ENCODE measurements at places on chromosomes 7 and 10.

DNA sequence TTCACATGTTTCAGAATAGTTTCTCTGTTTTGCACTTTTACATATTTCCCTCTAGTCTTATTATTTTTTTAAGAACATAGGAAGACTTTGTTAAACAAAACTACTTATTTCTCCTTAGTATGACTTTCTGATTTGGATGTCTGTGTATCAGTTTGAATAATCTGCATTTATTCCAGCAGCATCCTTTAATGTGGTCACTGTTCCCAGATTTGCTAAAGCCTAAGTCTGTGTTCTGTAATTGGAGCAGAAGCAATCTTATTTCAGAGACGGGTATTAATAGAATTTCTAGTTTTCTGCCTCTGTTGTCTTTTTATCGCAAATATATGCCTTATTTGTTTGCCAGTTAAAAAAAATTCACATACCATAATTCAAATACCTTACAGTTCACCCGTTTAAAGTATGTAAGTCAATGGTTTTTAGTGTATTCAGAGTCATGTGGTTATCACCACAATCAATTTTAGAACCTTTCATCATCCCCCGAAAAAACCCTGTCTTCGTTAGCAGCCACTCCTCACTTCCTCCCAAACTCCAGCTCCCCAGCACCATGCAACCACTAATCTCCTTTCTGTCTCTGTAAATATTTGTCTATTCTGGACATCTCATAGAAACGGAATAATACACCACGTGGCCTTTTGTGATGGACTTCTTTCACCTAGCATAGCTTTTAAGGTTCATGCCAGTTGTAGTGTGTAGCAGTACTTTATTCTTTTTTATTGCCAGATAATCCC, 58.7 kb downstream of the INPP5F start:
- no peak for DNase-seq

DNA sequence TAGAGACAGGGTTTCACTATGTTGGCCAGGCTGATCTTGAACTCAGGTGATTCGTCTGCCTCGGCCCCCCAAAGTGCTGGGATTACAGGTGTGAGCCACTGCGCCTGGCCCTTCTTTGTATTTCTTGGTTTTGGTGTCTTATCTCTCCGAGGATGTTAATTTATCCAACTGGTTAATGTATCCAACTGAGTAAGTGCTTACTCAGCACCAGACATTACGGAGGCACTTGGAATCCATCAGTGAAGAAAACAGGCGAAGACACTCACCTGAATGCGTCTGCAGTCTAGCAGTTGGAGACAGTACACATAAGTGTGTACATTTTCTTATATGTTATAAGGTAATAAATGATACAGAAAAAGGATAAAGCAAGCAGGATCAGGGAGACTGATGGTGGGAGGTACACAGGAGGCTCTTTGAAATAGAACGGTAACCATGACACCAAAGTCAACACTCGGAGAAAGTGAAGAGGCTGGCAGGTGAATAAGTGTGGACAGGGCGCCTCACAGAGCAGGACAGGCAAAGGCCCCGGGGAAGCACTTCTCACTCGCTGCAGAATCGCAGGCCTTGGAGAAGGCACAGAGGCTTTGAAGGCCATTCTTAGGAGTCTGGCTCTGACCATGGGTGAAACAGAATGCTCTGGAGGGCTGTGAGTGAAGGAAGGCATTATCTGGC, 73.1 kb downstream of the LANCL2 start:
- no peak for DNase-seq

- no peak for DNase-seq
Measured at GRCh38 chr10:73981812-73982211, 16.1 kb upstream of the VCL start.

GRCh38 chr10:102641402-102641801, 2.9 kb upstream of the TRIM8 start:
- no peak for DNase-seq

DNA sequence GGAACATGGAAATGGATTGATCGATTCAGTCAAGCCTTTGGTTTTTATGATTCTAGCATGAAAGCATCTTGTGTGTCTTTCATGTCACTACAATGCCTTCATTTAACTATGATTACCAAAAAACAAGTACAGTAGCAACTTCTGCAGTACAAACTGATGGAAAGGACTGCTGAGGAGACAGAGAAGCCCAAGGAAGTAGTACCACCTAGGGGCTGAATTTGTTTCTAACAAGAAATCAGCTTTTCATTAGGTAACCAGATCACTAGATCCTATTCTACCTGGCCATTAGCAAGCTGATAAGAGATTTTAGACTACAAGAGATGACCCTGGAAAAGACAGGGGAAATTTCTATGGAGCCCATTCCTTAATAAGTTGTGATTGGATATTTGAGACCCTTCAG, 3.2 kb upstream of the IFIT1 start:
- no peak for DNase-seq

- no peak for DNase-seq
Measured at GRCh38 chr7:80900583-80901576, 18.0 kb downstream of the SEMA3C start.

DNA sequence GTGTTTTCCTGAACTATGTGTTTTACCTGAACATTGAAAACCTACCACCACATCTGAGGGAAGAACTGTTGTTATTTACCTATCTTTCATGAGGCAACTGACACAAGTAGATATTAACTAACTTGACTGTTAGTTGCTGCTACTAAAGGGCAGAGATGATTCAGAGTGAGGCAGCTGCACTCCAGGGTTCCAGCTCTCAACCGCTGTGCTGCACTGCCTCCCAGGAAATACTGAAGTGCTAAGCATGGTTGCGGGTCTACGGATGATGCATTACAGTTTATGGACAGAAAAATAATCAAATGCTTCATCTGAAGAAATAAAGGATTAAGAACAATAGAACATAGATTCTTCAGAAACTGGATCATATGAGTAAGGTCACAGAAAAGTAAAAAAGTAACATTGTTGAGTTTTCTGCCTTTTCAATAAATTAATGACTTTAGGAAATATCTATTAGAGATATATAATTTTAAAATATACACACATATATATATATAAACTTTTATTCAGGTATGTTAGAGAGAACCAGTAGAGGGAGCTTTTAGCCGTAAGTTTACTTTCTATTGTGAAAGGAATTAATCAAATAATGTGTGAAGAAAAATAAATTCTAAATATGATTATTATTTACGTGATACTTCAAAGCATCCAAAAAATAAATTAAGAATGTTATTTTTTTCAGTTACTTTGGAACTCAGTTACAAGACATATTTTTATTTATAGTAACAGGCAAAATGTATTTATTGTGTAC, 620.0 kb downstream of the CNTNAP2 start:
- DNase-seq: no peak

All from left ventricle myocardium superior (tissue), 1 donor.